KG1 (cell line): ENCODE measurements at places on chromosomes 7 and 10.

GRCh38 chr7:2373124-2373556, 18.5 kb downstream of the EIF3B start:
- no peak for DNase-seq

- DNase-seq: no peak
Measured at GRCh38 chr10:1141701-1142100, 85.5 kb downstream of the WDR37 start.

DNA sequence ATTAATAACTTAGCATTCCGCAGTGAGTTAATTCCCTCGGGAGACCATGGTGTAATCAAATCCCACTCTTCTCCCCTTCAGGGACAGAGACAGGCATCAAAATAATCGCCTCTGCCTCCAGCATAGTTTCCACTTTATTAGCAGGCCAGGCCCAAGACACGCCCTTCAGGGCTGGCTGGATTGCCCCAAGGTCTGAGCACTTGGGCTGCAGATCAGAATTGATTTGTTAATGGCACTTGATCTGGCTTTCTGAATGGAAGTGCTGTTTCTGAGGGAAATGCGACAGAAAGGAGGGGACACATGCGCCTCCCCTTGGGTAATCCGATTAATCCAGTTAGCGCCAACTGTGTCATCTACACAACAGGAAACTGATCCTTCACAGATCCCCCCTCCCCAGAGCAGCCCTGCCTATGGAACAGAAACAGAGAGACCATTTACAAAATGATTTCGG, 15.6 kb downstream of the CHAT start:
- DNase-seq: no peak

- no peak for DNase-seq
Measured at GRCh38 chr10:132627666-132628531, 90.3 kb downstream of the INPP5A start.

GRCh38 chr7:149731207-149731955, 42.0 kb downstream of the ZNF467 start:
- no peak for DNase-seq

DNA sequence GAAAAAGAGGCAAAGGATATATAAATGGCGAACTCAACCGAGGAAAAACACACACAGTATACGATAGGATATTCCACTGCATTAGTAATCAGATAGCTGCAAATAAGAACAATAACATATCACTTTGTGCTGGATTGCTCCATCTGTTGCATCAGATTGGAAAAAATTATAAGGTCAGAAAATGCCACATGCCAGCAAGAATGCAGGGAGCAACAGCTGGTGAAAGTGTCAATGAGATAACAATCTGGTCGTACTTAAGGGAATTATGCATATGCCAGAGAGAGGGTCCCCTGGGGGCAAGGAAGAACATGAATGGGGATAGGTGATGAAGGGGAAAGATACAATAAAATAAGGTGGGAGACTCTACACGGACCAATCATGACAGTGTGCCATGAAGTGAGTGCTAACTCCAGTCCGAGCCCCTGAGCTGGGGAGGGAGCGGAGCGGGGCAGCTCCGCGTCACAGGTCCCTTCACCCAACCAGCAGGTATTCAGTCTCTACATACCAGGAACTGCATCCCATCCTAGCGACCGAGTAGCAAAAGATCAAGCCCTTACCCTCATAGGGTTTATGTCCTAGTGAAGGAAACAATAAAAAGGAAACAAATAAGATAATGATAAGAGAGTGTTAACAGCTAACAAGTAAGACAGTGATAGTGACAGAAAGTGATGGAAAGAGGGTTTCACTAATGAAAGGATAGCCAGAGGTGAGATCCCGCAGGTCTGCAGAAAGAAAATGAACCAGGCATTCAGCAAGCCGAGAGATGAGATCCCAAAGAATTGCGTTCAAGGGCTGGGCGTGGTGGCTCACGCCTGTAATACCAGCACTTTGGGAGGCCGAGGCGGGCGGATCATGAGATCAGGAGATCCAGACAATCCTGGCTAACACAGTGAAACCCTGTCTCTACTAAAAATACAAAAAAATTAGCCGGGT, 9.4 kb downstream of the MPP7 start:
- no peak for DNase-seq
